ENCODE measurements at places on chromosomes 12 and 14. TPM values are rescaled to one million over a fixed set of nuclear protein-coding genes. Genes with fewer than 3 reads are reported as not detected.

The BRI3BP gene
- 9.4 TPM for total RNA-seq

DNA sequence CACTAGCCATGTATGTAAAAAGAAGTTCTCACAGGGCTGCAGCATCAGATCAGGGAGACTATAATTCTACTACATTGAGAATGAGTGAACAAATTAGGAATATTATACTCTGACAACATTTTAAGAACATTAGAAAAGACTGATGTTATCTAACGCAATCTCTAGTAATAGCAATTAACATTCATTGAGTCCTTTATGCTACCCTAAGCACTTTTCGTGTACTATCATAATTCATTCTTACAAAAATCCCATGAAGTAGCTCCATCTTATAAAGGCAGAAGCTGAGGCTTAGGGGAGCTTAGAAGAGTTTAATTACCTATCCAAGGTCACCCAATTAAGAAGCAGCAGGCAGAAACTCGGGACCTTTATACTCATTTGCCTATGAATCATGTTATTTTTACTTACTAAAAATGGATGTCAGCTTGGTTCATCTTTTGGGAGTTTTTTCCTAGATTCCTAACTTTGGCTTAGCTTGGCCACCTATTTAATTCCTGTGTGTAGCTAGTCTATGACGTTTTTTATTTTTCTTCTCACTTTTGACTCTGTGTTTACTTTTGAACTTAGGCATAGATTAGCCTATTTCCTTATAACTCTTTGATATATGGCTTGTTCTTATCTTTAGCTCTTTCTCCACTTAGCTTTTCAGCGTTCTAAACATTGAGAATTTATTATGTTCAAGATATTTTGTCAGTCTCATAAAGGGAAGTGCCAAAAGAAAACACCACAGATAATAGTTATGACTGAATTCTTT, 333.5 kb upstream of the DCN start:
- DNase-seq, result no peak

The CD163 gene
- not detected for total RNA-seq

The SERPINA5 gene
- total RNA-seq, result 0.33 TPM

The IGF1 gene
- total RNA-seq, result 1.0 TPM

DNA sequence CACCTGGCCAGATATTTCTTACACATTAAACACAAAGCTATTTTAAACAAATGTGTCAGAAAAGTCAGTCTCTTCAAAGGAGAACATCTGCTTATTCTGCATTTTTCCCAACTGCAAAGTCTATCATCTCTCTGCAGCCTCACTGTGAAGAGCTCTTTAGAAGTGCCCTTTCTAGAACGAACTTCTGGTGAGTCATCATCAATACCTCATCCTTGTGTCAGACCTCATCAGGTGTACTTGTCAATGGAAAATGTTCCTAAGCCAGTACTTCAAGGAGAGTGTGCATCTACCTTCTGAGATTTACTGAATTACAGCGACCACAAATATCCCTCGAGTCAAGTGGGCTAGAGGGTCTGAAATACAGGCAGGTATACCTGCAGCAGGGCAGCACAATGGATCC, 457.3 kb downstream of the LRIG3 start:
- DNase-seq, result no peak

The NEUROD4 gene
- not detected for total RNA-seq

DNA sequence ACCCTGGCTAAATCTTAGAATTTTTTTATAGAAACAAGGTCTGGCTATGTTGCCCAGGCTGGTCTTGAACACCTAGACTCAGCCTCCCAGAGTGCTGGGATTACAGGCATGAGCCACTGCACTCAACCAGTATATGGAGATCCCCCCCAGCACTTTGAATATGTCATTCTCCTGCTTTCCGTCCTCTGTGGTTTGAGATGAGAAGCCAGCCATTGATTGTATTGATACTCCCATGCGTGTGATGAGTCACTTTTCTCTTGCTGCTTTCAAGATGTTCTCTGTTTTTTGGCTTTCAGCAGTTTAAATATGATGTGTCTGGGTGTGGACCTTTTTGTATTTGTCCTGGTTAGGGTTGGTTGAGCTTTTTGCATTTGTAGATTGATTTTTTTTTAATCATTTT, 75.2 kb upstream of the DNM1L start:
- no peak for DNase-seq

DNA sequence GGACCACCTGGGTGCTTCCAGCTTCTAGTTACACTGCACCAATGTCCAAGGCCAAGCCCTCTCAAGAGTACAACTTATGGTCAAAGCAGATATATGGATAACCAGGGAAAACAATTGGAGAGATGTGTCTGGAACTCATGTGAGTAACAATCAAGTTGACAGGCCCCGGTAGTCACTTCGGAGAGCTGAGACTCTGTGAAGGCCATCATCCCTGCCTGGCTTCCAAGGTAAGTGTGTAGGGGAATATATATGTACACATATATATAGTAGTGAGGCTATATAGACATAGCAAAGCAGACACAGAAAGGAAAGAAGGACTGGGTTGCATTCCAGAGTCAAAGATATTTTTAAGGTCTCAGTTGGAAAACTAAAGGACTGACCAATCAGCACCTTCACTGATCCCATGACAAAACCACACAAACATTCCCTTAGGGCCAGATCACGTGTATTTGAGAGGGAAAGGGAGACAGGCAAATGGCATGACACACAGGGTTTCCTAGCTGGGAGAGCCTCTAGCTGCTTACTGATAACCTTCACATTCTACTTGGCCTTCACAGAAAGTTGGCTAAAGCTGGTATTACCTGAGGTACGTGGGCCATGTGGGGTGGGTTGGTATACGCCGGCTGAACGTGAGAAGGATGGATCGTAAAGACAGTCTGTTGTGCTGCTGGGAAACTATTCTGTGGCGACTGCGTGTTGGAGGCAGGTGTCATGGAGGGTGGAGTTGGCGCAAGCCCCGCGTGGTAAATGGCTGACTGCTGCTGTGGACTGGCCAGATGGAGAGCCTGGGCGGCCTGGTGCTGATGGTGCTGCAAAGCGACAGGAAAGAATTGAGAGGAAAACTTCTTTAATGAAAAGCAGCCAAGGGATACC, 50.0 kb downstream of the SH2B3 start:
- no peak for DNase-seq

DNA sequence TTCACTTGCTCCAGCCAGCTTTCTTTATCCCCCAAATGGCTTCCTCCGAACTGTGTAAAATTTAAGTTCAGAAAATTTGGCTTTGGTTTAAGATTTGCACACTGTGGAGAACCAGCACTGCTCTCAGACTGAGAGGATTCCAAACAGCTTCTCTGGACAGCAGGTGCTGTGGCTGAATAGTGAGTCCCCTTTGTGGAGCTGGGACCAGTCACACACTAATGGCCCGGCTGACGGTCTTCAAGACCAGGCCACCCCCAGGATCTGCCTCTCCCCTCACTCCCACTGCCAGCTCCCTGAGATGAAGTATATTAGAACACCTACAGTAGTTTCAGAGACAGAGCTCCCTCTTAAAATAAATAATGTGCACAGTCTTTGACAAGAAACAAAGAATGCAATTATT, 267.3 kb downstream of the BCAT1 start:
- DNase-seq, result no peak

- peak; percentile 99 for DNase-seq
Measured at GRCh38 chr12:65948320-65949008, 124.2 kb downstream of the HMGA2 start.

- no peak for DNase-seq
Measured at GRCh38 chr12:51793201-51793600, 55.3 kb downstream of the FIGNL2 start.

DNA sequence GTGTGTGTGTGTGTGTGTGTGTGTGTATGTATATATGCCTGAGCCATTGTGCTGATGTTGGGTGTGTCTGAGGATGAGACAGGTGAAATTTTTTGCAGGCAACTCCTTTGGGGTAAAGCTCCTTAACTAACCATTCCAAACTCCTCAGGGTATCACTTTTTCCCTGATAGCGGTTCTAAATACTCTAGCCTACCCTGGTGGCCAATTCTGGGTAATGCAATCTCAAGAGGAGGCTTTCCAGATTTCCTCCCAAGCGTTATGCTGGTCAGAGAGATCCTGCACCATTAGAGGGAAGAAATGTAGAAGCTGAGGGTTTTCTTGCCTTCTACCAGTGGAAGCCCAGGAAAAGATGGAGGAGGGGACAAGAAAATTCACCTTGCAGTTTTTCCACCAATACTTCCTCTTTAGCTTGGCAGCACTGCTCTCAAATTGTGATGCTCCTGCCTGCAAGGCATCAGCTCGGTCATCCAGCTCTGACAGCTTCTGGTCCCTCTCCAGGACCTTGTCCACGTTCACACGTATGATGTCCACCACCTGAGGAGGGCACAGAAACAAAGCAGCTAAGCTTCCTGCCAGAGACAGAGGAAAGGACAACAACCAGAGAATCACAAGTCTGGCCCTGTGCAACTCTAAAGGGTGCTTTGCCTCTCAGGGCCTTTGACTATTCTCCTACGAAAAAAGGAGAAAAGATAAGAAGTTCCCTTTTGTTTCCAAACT, 4.9 kb downstream of the VAMP1 start:
- peak; percentile 89 for DNase-seq

DNA sequence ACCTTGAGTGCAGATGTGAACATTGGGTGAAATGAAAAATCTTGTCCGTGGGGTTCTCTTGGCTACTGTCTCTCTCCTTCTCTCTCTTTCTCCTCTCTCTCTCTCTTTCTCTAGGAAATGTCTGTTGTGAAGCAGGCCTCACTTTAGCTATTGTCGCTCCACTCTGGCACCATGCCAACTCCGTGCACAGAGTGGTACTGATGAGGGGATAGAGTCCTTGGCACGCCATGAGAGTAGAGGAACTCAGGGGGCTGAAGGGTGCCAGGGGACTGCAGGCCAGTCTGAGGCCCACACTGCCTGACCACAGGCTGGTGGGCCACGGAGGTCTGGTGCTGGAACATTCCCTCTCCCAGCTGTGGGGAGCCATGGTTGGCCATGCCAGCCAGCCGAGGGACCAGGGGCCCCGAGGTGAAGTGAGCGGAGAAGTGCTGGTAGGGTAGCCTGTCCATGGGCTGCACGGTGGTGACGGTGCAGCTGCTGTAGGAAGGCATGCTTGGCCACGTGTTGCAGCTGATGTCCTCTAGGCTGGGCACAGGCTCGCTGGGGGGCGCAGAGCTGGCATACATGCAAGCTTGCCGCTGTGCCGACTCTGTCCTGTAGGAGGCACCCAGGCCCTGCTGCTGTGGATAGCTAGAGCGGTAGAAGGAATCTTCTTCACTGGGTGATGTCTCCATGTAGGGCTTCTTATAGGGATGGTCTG, 50.4 kb downstream of the TBX5 start:
- DNase-seq, result no peak

The HRK gene
- not detected for total RNA-seq

The VPS33A gene
- 22.1 TPM for total RNA-seq

GRCh38 chr14:20190596-20190995, at the start of gene OR11G2:
OR11G2 (plus strand) TSS chr14:20190896; CDS start chr14:20197438, 6,542 bp downstream.
- DNase-seq, result no peak

The KRT80 gene
- 1.2 TPM for total RNA-seq

GRCh38 chr14:60532442-60532841, 23.5 kb downstream of the SIX6 start:
- no peak for DNase-seq

- DNase-seq, result peak; percentile 54
Measured at GRCh38 chr12:59597385-59597781, 1.6 kb downstream of the SLC16A7 start.

- no peak for DNase-seq
Measured at GRCh38 chr12:130958557-130959140, 4.9 kb downstream of the ADGRD1 start.

- no peak for DNase-seq
Measured at GRCh38 chr12:131112021-131112420, 158.3 kb downstream of the ADGRD1 start.

- no peak for DNase-seq
Measured at GRCh38 chr12:8912914-8913313, 1.4 kb upstream of the PHC1 start.

DNA sequence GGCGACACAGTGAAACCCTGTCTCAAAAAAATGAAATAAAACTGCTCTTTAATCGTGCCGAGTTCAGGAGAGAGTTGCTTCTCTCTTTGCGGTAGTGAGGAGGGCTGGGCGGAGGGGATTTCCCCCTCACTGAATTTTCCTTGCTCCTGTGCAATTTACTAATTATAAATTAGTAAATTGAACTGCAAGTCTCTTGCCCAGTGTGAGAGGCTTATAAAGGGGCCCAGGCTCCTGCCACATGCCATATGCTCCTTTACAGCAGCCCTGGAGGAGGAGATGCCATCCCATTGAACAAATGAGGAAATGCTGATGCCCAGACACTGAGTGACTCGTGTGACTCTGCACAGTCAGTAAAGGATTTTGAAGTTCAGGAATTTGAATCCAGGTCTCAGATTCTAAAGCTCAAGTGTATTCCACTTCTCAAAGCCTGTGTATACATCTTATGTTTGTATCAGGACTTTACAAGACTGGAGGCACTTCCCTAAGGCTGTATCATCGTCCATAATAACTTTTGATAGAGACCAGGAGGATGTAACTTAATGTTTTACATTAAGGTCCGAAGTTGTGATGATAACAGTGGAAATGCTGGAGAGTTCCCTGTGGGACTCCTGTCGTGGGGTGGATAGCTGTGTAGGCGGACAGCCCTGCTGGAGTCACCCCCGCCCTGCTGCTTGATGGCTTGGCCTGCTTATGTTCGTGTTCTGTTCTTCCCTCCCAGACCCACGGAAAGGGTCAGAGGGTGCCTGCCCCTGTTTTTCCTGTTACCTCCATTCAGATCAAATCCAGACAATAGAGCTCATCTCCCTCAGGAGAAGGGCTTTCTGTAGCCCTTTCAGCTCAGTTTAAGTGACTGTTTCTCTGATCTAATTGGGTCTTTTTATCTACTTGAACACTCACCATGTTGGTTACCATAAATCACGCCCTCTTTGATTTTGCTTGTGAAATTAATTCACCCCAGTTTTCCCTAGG, 13.9 kb downstream of the PELI2 start:
- no peak for DNase-seq

- peak; percentile 84 for DNase-seq
Measured at GRCh38 chr12:130775953-130776856, 60.1 kb upstream of the RIMBP2 start.

DNA sequence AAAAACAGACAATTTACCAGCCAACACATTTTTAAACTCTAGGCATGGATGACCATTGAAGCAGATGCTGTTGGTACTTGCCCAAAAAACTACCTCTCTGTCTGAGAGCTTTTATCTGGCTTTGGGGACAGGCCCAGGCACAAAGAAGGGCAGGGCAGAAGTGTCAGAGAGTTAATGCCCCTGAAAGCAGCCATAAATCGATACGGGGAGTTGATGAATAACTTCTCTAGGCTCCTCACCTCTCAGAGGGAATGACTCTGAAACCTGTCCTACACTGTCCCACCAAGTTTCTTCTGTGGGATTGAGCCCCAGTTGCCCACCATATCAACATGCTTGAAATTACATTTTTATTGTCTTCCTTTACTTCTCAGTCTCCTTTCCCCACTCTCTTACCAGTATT, 113.0 kb upstream of the DAAM1 start:
- no peak for DNase-seq

GRCh38 chr14:86639146-86639545, 1109.2 kb downstream of the FLRT2 start:
- DNase-seq, result no peak
